Activated CD4-positive, alpha-beta memory T cell treated with anti-CD3 and anti-CD28 coated beads, Interleukin-2, amount 10 ng/mL, durations not matched to agents 7 days and 5 days (primary cell): ENCODE measurements at places on chromosomes 2 and 18.

DNA sequence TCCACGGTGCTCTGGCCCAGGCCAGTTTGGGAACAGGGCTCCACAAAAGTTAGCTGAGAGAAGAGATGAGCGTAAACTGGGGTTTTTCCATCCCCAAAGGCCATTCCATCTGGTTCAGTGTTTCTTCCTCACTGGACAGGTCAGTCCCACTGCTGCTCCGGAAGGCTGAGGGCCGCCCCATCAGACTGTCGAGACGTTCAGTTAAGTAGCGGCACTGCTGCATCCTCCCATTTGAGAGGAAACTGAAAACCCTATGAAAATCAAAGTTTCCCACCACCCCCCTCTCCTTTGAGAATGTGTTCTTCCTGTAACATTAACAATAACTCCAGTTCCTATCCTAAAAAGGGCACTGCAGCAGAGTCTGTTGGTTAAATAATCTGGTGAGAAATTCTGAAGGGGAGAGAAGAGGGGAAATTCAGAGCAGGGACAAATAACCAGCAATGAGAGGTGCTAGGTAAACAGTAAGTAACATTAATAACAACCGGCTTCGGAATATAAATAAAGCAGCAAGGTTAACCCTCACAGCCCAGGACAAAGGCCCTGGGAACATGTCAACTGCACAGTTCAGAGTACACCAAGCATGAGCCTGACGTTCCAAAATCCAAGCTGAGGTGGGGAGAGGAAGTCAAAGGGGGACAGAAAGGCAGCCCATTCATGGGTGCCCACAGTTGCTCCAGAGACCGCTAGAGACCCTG lies 55.4 kb downstream of the UXS1 start:
- DNase-seq, result no peak

DNA sequence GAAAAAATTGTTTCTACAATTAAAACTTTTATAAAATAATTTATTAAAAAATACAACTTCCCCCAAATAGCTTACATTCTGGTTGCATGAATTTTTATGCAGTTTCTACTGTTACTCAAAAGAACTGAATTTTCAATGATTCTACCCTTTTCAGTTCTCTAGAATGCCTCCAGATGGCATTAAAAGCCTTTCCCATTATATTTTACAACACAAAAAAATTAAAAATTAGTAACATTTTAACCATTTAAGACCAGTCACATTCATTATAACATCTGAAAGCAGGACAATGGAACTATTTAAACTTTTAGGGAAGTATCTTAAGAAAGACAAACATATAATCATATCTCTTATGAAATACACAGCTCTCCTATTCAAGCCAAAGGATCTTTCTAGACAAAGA lies 236.0 kb upstream of the REV1 start:
- no peak for DNase-seq

- no peak for DNase-seq
These were observed 12.6 kb downstream of the MC5R start for GRCh38 chr18:13836559-13836958.

- DNase-seq, result no peak
These were observed 352.0 kb downstream of the RNF144A start for GRCh38 chr2:7269106-7269643.

DNA sequence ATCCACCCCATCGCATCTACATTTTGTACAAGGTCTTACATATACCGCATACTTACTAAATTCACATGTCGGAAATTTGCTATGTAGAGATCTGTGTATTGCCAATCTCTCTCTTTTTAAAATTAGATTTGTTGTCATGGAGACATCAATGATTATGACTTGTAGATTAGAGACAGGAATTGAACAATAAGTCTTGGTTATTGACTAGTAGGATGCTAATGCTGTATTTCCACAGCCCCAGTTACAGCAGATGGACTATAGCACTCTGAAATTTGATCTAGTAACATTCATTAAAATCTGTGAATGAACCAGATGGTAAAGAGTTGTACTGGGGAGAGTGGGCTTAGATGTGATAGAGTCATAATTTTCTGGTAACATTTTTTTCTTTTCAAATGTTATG lies 805.7 kb downstream of the SLC4A3 start:
- no peak for DNase-seq

DNA sequence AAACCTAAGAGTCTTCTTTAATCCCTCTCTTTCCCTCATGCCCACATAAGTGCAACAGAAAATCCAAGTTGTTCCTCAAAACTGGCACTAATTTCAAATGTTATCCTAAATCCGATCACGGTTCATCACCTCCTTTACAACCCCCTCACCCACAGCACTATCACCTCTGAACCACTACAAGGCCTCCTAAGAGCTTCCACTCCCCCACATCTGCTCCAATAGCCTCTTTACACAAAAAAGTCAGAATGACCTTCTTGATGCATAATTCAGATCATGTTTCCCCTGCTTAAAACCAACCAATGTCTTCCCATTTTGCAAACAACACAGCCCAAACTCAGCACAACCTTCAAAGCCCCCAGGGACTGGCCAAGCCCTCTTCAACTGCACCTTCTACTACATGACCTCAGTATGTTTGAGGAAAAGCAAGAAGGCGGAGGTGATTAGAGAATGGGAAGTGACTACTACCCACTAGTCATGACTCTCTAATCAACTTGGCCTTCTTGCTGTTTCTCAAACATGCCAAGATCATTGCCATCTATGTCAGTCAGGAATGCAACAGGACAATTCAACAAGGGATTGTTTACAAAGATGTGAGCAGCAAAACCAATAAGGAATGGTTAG lies 34.6 kb upstream of the GCC2 start:
- no peak for DNase-seq

GRCh38 chr2:214310319-214310718 lies 100.5 kb upstream of the VWC2L start:
- DNase-seq, result no peak

GRCh38 chr18:3110034-3110752 lies 97.2 kb upstream of the LPIN2 start:
- no peak for DNase-seq

GRCh38 chr2:71417300-71418202 lies 35.8 kb upstream of the DYSF start:
- no peak for DNase-seq

- no peak for DNase-seq
These were observed 493 bp upstream of the PREB start for GRCh38 chr2:27134781-27135477.

GRCh38 chr2:37633845-37634244 lies 37.6 kb downstream of the CDC42EP3 start:
- DNase-seq, result no peak

- DNase-seq, result no peak
These were observed 62.4 kb downstream of the LYPD1 start for GRCh38 chr2:132607426-132608090.

DNA sequence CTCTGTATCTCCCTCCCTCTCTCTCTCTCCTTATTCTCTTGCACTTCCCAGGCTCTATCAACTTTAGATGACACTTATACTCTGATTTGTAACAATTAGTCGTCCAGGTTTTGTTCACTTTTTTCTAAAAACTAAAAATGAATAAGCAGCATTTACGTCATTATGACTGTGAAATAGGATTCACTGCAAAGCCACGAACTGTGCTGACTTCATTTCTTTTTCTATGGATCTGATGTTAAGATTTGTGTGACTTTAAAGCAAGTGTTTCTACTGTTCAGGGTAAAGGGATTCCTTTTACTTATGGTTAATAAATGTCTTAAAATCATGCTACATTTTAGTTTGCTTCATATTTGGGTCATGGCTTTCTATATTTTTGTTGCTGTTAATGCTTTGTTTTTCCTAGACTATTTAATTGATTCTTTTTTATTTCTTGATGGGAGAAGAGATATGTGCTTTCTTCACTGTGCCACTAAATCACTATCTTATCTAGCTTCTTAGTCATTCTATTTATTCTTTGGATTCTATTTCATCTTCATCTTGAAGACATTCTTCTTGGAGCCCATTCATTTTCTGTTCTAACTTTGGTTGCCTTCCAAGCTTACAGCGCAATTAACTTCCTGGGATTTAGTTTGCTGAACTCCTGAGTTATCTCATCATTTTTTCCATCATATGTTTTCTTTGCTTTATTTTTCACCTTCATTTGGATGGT lies 480.4 kb upstream of the TRIB2 start:
- DNase-seq, result no peak

- DNase-seq, result no peak
These were observed 57.1 kb upstream of the TWIST2 start for GRCh38 chr2:238790833-238791230.

GRCh38 chr2:72212486-72212855 lies 64.8 kb upstream of the CYP26B1 start:
- DNase-seq, result no peak

GRCh38 chr2:160332318-160332717 lies 132.2 kb upstream of the ITGB6 start:
- peak; percentile 29 for DNase-seq

DNA sequence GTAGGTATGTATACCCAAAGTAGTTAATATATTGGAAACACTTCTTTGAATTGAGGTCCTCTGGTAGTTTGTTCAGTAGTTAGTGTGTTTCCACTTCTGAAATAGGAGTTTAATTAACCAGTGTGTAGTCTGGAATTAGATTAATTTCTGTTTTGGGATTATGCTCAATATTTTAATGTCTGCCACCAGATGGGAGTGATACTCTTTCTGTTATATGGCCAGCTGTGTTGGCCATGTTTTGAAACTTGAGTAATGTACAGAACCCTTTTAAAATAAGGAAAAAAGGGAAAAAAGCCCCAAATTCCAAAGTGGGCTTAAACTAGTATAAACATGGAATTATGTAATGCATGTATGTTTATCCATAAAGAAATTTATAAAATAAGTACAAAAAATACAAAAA lies 147.7 kb downstream of the CTNNA2 start:
- DNase-seq, result no peak

- peak; percentile 58 for DNase-seq
These were observed 80.9 kb downstream of the NABP1 start for GRCh38 chr2:191758518-191759507.

DNA sequence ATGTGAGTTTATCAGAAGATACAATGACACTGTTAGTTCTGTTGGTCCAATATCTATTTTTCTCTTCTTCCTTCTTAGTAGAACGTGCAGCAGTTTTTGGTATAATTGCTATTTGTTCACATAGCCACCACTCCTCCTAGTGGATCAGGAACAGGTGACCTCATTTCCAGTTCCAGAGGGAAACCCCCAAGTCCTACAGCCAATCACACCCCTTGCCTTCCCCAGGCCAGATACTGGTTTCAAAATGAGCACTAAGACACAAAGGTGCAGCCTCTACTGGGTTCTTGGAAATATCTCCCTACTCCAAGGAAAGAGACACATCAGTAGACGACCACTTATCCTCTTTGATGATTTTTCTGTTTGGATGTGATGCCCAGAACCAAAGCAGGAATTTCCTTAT lies 103.2 kb downstream of the TCF4 start:
- DNase-seq, result no peak

DNA sequence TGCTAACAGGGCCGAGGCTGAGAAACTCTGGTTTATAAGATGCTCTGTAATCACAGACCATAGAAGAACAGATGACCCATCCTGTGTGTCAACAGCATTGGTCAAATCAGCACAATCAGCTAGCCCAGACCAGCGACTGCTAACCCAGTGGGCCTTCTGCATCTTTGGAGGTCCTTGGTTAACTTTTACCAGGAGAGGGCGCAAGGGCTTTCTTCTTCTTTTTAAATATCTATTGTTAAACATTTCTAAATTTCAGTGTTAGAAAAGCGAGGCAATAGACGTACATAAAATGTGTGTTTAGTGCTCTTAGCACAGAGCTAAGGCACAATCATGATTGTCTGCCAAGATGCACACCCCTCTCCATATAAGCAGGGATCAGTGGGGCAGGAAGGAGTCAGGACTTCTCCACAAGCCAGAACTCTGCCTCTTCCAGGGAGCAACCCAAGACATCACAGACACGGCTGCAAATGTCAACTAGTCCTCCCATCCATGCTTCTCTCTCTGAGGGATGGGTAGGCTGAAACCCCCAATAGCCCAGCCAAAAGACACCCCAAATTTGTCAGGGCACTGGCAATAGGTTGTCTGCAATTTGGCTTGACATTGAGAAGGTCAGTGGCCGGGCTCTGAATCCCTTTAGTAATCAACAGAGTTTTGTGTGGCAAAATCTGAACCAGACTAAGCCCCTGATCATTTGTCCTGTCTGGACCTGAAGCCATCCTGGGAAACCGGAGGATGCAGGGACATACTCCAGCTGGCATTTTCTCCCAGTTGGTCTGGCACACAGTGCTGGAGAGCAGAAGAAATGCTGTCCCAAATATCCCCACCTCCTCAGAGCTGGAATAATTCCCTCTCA lies 188.2 kb downstream of the BCL2 start:
- DNase-seq, result peak; percentile 59

- no peak for DNase-seq
These were observed 323.9 kb downstream of the XIRP2 start for GRCh38 chr2:167212014-167212648.

- no peak for DNase-seq
These were observed 148.8 kb downstream of the RTN4 start for GRCh38 chr2:54901224-54901986.

- DNase-seq, result no peak
These were observed 7.5 kb downstream of the CCDC93 start for GRCh38 chr2:118006326-118006725.

GRCh38 chr18:74610051-74610615 lies 12.5 kb downstream of the ZNF407 start:
- DNase-seq, result no peak

DNA sequence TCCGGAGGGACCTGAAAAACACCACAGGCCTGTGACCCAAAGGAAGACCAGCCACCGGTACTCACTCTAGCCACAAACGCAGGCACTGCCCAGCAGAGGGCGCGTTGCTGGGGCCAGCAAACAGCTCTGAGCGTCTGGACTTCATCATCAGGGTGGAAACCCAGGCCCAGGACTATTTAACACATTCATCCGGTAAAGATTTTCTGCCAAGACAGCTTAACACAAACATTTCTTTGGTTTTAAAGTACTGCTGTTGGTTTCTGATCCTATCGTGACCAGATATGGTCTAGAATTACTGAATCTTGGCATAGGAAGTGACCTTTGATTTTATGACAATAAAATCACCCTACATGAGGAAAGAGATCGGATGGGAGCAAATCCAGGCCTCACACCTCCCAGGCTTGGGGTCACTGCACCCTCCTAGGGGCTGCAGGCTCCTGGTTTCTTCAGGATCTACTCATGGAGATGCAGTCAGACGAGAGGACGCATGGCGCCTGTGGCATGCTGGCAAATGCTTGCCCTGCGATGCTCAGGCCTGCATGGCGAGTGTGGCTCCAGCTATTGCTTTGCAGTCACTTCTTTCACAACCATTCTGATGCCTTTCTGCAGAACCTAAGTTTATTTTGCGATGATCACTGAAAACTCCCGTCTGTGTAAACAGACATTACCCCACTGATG lies 130.4 kb downstream of the COL4A4 start:
- DNase-seq, result peak; percentile 21

- no peak for DNase-seq
These were observed 110.9 kb downstream of the LYPD6 start for GRCh38 chr2:149441255-149441654.

GRCh38 chr2:16048466-16048865 lies 108.1 kb downstream of the MYCN start:
- DNase-seq, result no peak
